Activated T-cell treated with anti-CD3 and anti-CD28 coated beads, Interleukin-2, amount 50 U/mL, for 72 hours (primary cell): ENCODE measurements at places on chromosomes 5 and 9. TPM values are rescaled to one million over a fixed set of nuclear protein-coding genes. Genes with fewer than 3 reads are reported as not detected.
A peak's percentile ranks its signal among the peaks of the same experiment; 100 is the strongest.

The SLC46A2 gene
- not detected for total RNA-seq

The JMY gene
- 39.7 TPM for total RNA-seq

The RGS14 gene
- 41.3 TPM for total RNA-seq

The SPATA9 gene
- 0.36 TPM for total RNA-seq

The GPR151 gene
- not detected for total RNA-seq

The ANKRD34B gene
- total RNA-seq, result not detected

The SLC6A18 gene
- total RNA-seq, result not detected

The TLE4 gene
- total RNA-seq, result 35.3 TPM

The FKTN gene
- 24.0 TPM for total RNA-seq

DNA sequence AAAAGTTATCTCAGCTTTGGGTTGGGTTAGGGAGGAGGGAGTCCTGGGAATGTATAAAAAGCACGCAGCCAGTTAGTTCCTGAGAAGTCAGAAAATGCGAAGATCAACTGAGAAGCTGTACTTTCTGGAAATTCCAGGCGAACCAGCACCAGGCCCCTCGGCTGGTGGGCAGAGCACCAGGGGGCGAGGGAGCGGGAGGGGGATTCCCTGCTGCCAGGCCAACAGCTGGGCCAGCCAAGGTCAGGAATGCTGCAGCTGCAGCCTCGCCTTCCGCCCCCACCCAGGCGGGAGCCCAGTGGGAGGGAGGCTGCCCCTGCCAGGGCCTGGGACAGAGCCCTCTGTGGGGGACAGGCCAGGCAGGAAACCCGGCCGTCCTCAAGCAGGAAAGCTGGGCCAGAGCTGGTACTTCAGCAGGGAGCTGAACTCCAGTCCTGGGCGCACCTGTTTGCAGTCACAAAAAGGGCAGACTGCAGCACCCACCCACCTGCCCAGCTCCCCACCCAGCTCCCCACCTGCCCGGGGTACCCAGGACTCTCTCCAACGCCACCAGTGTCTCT is 35.5 kb downstream of the VAV2 start:
- peak overlapping the region; percentile 77 for H3K27ac ChIP-seq
- H3K36me3 ChIP-seq, result no peaks in the 10 kb centered on the region
- H3K4me3 ChIP-seq, result peak overlapping the region; percentile 70
- H3K27me3 ChIP-seq, result no peaks in the 10 kb centered on the region

- H3K4me3 ChIP-seq, result no peak overlapping the region
- no peaks in the 10 kb centered on the region for H3K36me3 ChIP-seq
- H3K27me3 ChIP-seq, result peaks cover 41% of the 10 kb centered on the region
- H3K4me1 ChIP-seq, result no peaks in the 10 kb centered on the region
- H3K27ac ChIP-seq, result no peak overlapping the region
- no peak for DNase-seq
Measured at GRCh38 chr5:35304291-35304690, 74.0 kb upstream of the PRLR start.

- DNase-seq, result no peak
- H3K27ac ChIP-seq, result no peak overlapping the region
- H3K4me1 ChIP-seq, result no peaks in the 10 kb centered on the region
Measured at GRCh38 chr5:126300293-126300692, 122.9 kb upstream of the GRAMD2B start.

DNA sequence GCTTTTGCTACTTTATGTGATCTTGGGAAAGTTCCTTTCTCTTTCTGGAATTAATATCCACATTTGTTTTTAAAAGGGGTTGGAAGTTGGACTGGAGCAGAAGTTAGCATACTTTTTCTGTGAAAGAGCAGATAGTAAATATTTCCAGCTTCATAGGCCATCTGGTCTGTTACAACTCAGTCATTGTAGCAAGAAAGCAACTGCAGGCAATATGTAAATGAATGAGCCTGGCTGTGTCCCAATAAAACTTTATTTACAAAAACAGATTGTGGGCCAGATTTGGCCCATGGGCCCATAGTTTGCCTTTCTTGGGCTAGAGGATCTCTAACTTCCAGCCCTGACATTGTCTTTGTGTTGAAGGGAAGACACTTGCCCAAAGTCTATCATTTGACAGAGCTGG is 104.4 kb downstream of the ACTL7B start:
- DNase-seq, result no peak
- peaks cover 5% of the 10 kb centered on the region for H3K27me3 ChIP-seq
- H3K27ac ChIP-seq, result no peak overlapping the region
- H3K4me1 ChIP-seq, result no peaks in the 10 kb centered on the region
- no peaks in the 10 kb centered on the region for H3K36me3 ChIP-seq
- H3K4me3 ChIP-seq, result no peak overlapping the region

GRCh38 chr5:98641671-98642070 is 131.8 kb upstream of the RGMB start:
- no peak overlapping the region for H3K27ac ChIP-seq
- no peak for DNase-seq
- H3K36me3 ChIP-seq, result no peaks in the 10 kb centered on the region
- no peak overlapping the region for H3K4me3 ChIP-seq

GRCh38 chr5:38831117-38831516 is 14.7 kb upstream of the OSMR start:
- no peak for DNase-seq
- no peaks in the 10 kb centered on the region for H3K4me1 ChIP-seq
- peaks cover 50% of the 10 kb centered on the region for H3K27me3 ChIP-seq
- H3K4me3 ChIP-seq, result no peak overlapping the region
- no peak overlapping the region for H3K27ac ChIP-seq

- no peaks in the 10 kb centered on the region for H3K4me1 ChIP-seq
- H3K27me3 ChIP-seq, result no peaks in the 10 kb centered on the region
- DNase-seq, result no peak
Measured at GRCh38 chr9:86163503-86163902, 64.1 kb upstream of the GOLM1 start.

GRCh38 chr5:169584998-169585451 is 1.5 kb downstream of the SPDL1 start:
- H3K4me1 ChIP-seq, result peaks cover 47% of the 10 kb centered on the region
- peaks cover 4% of the 10 kb centered on the region for H3K36me3 ChIP-seq
- peak overlapping the region; percentile 70 for H3K27ac ChIP-seq
- no peaks in the 10 kb centered on the region for H3K27me3 ChIP-seq

- H3K4me3 ChIP-seq, result no peak overlapping the region
- no peaks in the 10 kb centered on the region for H3K4me1 ChIP-seq
Measured at GRCh38 chr5:153809166-153809565, 229.5 kb downstream of the FAM114A2 start.

DNA sequence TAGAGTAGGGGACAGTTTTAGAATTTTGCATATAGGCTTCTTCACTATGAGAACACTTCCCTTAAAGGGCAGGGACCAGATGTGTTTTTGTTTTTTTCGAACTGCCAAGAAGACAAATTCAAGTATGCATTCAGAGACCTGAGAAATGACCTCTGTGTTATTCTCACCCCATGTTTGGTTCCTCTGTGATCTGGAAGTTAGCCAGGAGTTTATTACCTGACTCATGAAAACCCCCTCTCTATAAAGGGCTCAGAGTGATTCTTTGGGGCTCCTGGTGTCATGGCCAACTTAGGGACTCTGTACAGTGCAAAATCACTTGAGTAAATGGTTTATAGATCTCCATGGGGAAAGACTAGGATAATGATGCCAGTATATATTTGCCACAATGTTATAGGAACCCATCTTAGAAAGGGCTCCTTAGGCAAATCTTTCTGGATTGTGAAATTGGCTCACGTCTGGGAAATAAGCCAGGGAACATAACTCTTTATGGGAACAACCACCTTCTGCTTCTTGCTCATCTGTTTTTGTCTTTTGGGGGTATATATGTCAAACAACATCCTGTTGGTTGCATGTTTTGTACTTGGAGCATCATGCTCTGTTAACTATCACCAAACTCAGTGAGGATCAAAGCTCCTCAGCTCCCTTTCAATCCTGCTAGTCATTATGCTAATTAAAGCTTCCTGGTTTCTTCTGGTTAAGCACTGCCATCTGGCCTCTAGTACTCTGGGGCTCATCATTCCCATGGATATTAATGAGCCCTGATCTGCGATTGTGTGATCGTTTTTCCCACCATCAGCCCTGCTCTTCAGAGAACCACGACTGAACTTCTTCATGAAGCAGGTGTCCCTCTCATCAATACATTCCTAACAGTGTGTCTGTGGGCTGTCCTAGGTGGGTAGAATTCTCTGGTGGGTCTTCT is 173.4 kb upstream of the CDH12 start:
- no peak overlapping the region for H3K4me3 ChIP-seq
- H3K36me3 ChIP-seq, result no peaks in the 10 kb centered on the region
- H3K27me3 ChIP-seq, result no peaks in the 10 kb centered on the region
- H3K4me1 ChIP-seq, result no peaks in the 10 kb centered on the region
- DNase-seq, result no peak
- H3K27ac ChIP-seq, result no peak overlapping the region

DNA sequence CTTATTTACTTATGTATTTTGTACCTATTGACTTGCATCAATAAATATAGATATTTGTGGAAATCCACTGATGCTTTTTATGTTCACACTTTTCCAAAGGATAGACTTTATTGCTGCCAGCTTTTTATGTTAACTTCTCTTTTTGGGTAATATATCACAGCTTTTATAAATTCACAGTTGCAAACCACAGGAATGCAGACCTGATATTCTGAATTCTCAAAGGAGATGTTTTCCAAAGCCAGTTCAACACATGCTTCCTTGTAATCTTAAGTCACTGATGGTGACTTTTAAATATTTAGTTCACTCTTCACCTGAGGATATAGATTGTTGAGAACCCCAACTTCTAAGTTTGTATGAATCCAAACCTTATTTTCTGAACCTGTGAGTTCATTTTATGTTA is 223.4 kb upstream of the PRR16 start:
- no peaks in the 10 kb centered on the region for H3K4me1 ChIP-seq
- H3K27me3 ChIP-seq, result no peaks in the 10 kb centered on the region
- H3K4me3 ChIP-seq, result no peak overlapping the region
- DNase-seq, result no peak

GRCh38 chr5:6822556-6823343 is 109.5 kb downstream of the TENT4A start:
- no peak overlapping the region for H3K27ac ChIP-seq
- no peak overlapping the region for H3K4me3 ChIP-seq
- H3K4me1 ChIP-seq, result peaks cover 8% of the 10 kb centered on the region
- no peak for DNase-seq
- H3K36me3 ChIP-seq, result peaks cover 8% of the 10 kb centered on the region
- peaks cover 41% of the 10 kb centered on the region for H3K27me3 ChIP-seq

GRCh38 chr5:15338546-15338945 is 161.4 kb upstream of the FBXL7 start:
- H3K4me1 ChIP-seq, result no peaks in the 10 kb centered on the region
- no peaks in the 10 kb centered on the region for H3K27me3 ChIP-seq
- no peak overlapping the region for H3K4me3 ChIP-seq

DNA sequence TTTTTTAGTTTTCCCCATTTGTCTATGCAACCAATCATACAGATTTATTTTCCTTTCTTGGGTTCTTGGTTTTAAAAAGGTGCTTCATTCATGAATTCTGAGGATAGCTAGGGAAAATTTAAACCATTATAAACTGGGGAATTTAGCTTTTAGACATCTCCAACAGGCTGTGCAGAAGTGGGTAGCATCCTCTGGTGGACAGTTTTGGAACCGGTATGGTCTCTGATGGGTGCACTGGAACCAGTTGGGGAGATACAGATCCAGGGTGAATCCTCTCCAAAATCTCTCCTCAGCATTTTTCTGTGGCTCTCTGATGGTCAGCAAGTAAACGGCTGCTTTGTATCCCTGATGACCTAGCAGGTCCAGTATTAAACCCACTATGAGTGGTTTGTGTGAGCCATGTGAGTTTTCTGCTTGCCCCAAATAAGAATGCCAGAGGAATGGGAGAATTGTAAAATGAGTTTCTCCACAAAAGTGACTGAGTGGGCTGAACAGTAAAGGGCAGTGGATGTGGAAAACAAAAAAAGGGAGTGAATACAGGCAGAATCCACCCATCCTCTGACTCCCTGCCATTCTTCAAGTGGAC is 9.1 kb upstream of the DNAJC25 start:
- H3K4me3 ChIP-seq, result no peak overlapping the region
- H3K27me3 ChIP-seq, result peaks cover 9% of the 10 kb centered on the region
- DNase-seq, result peak; percentile 23
- no peak overlapping the region for H3K27ac ChIP-seq

GRCh38 chr5:20572614-20573013 is 584.6 kb upstream of the CDH18 start:
- no peaks in the 10 kb centered on the region for H3K36me3 ChIP-seq
- no peaks in the 10 kb centered on the region for H3K27me3 ChIP-seq
- H3K4me1 ChIP-seq, result no peaks in the 10 kb centered on the region
- H3K27ac ChIP-seq, result no peak overlapping the region
- no peak overlapping the region for H3K4me3 ChIP-seq

GRCh38 chr9:121222524-121223171 is 21.0 kb upstream of the RAB14 start:
- no peaks in the 10 kb centered on the region for H3K27me3 ChIP-seq
- H3K36me3 ChIP-seq, result no peaks in the 10 kb centered on the region
- no peak overlapping the region for H3K27ac ChIP-seq
- H3K4me3 ChIP-seq, result no peak overlapping the region
- DNase-seq, result no peak

- DNase-seq, result no peak
- no peaks in the 10 kb centered on the region for H3K36me3 ChIP-seq
Measured at GRCh38 chr5:63451188-63451587, 511.1 kb downstream of the HTR1A start.

DNA sequence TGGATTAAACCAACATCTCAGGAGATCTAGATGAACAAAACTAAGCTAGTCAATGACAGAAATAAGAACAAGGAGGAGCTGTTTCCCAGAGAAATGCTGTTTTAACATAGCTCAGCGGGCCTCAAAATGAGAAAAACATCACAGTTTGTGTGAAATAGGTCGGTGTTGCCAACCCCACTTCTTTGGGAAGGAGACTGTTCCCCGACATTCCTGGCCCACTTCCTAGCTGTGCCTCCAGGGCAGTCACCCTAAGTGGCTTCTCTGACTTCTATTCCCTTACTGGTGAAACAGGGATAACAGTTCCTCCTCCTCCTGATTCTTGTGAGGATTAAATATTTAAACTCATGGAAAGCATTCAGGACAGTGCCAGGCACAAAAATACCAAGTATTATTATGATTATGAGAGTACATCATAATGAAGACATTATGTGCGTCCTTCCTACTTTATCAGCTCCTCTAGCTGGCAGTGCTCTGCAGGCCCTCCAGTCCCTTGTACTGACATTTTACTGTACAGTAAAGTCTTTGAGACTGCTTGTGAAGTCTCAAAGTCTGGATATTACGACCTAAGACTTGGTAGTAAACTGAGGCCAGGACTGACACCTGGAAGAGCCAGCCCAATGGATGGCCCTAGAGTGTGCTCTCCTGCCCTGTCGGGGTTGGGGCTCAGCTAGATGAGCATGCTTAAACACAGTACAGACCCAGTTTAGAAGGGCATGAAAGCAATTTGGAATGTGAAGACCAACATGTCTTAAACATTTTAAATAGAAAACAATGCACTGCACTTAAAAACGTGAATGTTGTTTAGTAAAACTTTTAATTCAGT is 7.3 kb downstream of the ISCA1 start:
- H3K4me3 ChIP-seq, result no peak overlapping the region
- DNase-seq, result no peak
- H3K27me3 ChIP-seq, result no peaks in the 10 kb centered on the region
- peaks cover 4% of the 10 kb centered on the region for H3K36me3 ChIP-seq
- peaks cover 17% of the 10 kb centered on the region for H3K4me1 ChIP-seq

GRCh38 chr5:157890836-157891597 is 32.1 kb upstream of the CLINT1 start:
- no peak overlapping the region for H3K4me3 ChIP-seq
- no peaks in the 10 kb centered on the region for H3K36me3 ChIP-seq
- H3K27ac ChIP-seq, result no peak overlapping the region
- no peak for DNase-seq

GRCh38 chr5:112227911-112228631 is 191.0 kb downstream of the EPB41L4A start:
- DNase-seq, result no peak
- no peaks in the 10 kb centered on the region for H3K4me1 ChIP-seq
- no peaks in the 10 kb centered on the region for H3K27me3 ChIP-seq
